ENCODE measurements at places on chromosomes 1 and 21.
A peak's percentile ranks its signal among the peaks of the same experiment; 100 is the strongest.

DNA sequence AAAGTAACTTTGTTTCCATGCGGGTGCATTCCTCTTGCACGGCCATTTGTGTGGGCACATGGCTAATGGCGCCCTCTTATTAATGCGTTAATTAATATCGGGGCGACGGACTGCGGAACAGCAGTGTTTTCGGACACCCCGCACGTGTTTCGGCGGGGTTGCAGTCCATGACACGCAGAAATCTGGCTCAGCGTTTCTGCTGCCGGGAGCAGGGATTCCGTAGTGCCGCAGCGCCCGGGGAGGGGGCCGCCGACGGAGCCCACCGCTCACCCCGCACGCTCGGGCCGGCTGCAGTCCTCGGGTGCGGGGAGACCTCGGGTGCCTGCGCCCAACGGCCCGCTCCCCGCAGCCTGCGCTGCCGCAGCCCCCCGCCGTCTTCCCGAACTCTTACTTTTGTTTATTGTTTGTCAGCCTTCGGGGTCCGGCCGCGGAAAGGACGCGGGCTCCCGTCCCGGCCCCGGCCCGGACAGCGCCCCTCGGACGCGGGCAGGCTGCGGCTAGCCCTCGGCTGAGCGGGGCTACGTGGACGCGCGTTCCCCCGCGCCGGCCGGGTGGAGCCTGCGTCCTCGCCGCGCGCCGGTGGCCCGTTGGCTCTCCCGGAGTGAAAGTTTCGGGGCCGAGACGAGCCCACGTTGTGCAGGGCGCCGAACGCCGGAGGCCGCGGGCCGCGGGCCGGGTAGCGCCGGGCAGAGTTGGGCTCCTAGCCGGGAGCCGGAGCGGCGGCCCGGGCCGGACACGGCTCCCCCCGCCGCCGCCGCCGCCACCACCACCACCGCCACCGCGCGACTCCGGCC lies 849 bp downstream of the NFIA start:
- DNase-seq, result peak; percentile 51

DNA sequence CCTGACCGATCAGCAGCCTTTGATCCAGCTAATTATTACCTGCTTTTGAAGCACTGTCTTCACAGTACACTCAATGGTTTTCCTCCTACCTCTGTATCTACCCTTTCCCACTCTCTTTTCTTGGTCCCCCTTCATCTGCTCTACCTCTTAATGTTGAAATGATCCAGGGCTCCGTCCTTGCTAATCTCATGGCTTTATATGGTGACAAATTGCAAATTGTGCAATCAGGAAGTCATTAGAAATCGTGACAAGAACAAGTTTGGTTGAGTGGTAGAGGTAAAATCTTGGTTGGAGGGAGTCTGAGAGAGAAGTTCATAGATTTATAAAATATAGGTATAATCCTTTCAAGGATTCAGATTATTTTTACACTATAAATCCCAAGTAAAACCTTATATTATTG lies 9.6 kb upstream of the CYB5R1 start:
- no peak for DNase-seq

DNA sequence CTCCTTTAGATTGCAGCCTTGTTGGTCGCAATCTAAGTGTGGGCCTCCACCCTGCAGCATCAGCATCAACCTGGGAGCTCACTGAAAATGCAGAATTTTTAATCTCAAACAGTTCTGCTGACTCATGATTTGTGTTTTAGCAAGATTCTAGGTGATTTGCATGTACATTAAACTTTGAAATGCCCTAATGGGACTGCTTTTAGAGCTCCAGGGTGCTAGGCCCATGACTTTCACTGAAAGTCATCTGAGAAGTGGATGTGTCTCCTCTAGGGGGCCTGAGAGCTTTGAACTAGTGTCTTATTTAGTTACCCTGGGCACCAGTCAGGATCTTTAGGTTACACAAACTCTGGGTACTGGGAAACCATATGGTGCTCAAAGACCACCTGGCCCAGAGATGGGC lies 9.0 kb downstream of the TRIM67 start:
- DNase-seq, result no peak

DNA sequence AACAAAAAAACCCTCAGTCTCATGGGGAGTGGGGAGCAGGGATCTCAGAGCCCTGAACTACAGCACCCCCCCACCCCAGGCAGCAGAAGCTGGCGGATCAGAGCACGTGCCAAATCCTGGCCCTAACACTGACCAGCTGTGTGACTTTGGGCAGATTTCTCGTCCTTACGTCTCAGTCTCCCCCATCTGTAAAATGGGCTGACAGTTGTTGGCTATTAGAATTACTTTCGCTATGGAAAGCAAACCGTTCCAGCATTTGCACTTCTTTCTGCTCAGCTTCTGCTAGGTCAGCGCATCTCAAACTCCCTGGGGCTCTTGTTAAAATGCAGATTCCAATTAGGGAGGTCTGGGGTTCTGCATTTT lies 15.5 kb downstream of the TNFRSF8 start:
- no peak for DNase-seq

- no peak for DNase-seq
Observed at GRCh38 chr1:48048064-48048463, 50.9 kb upstream of the TRABD2B start.

- DNase-seq, result no peak
Observed at GRCh38 chr21:19510653-19511052, 1107.1 kb upstream of the TMPRSS15 start.

DNA sequence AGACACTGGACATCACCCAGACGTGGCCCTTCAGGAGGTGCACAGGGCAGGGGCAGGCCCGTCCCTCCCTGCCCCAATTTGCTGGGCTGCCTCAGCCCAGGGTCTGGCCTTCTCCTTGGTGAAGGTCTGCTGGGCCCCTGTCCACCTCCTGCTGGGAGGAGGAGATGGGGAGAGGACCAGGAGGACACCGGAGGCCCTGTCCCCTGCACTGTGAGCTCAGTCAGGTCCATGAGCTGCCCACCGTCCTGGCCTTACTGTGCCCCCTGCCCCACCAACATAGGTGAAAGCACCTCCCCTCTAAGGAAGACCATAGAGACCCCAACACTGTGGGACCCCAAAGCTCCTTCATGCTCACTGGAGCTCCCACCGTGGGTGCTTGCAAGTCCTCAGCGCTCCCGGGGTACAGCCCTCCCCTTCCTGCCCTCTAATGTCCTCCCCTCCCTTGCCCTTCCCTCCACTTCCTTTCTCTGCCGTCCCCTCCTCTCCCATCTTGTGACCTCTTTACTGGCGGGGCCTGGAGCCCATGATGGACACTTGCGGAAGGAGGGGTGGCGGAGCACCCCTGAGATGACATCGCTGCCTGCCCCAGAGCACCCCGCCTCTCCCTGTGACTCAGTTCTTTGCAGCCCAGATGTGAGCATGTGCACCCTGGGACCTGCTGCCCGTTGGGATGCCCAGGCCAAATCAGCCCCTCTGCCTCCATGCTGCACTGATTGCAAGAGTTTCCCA lies 4.6 kb downstream of the LRRC3 start:
- DNase-seq, result no peak

- DNase-seq, result peak; percentile 27
Observed at GRCh38 chr1:832136-832535, 91.6 kb upstream of the SAMD11 start.

DNA sequence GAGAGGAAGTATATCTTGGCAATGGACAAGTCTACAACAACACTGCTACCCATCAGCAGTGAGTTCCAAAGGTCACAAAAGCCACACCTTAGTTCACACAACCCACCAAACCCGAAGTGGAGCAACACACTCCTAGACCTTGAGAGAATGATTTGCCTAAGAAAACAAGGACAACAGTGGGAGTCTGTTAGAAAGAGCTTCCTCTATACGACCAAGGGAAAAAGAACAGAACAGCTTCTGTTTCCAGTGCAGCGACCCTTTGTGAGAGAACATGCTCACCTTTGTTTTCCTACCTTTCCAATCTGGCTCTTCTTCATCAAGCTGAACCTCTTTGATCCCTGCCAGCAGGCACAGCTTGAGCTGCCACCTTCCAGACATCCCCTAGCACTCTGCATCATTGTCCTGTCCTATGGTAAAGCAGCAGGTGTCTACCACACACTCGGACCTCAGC lies 56.7 kb upstream of the PALMD start:
- DNase-seq, result no peak

GRCh38 chr1:68188060-68188538 lies 44.2 kb downstream of the WLS start:
- no peak for DNase-seq

- DNase-seq, result no peak
Observed at GRCh38 chr1:47214549-47214948, 17.5 kb downstream of the TAL1 start.

DNA sequence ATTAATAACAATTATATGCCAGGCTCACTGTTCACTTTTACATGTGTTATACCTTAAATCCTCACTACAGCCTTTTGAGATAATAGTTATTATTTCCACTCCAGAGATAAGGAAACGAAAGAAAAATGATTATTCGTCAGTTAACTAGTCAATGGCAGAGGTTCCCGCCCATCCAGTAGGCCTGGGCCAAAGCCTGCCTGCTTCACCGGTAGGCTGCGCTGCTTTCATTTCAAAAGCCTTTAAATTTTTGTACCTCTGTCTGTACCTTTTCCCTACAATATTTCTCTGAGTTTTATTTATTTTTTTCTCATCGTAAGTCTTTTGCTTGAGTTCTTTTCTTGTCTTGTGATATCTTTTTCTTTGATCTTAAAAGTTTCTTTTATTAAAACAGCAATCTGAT lies 3.6 kb downstream of the GPR52 start:
- DNase-seq, result no peak

- no peak for DNase-seq
Observed at GRCh38 chr1:61839679-61840078, 97.4 kb downstream of the PATJ start.

GRCh38 chr1:51952638-51953037 lies 37.9 kb downstream of the RAB3B start:
- no peak for DNase-seq

DNA sequence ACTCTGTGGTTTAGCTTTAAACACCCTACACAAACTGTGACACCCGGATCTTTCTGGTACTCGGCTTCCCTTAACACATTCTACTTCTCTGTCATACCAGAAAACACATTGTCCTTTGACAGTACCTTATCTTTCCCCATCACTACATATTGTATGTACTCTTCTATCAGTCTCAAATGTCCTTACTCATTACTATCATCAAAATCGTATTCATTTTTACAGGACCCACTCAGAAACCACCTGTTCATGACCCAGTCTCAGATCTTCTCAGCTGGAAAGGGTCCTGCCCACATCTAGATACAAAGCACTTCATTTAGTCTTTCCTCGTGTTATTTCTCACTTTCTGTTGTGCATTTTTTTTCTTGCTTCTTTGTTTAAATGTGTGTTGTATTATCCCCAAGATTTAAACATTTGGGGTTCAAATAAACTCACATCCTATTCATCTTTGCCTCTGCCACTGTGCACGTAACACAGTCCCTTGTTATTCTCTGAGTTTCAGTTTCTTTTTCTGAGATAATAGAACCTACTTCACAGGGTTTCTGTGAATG lies 27.7 kb downstream of the CD34 start:
- no peak for DNase-seq

- no peak for DNase-seq
Observed at GRCh38 chr1:223201967-223202366, 58.9 kb upstream of the TLR5 start.

DNA sequence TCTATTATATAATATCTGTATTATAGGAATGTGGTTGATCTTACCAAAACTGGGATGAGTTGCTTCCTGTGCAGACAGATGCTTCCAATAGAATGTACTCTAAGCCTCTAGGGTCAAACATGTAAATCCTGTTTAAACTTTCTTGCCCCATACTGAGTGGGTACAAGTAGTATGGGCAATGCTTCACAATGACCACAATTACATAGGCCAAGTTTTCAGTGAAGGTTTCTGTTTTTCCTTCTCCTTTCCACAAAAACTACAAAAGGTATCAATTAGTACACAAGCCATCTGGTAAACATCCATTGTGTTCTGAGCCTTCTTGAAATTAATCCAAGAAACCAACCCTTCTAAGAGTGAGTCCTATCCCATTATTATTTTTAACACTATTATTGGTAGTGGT lies 16.8 kb downstream of the OTUD7B start:
- DNase-seq, result no peak

GRCh38 chr1:159935305-159935704 lies 10.0 kb upstream of the TAGLN2 start:
- DNase-seq, result no peak

- peak; percentile 54 for DNase-seq
Observed at GRCh38 chr1:115089420-115090185, at the start of gene TSPAN2. TSS of gene TSPAN2 (minus strand) at chr1:115089503. CDS start at chr1:115089432, 71 bp downstream.

DNA sequence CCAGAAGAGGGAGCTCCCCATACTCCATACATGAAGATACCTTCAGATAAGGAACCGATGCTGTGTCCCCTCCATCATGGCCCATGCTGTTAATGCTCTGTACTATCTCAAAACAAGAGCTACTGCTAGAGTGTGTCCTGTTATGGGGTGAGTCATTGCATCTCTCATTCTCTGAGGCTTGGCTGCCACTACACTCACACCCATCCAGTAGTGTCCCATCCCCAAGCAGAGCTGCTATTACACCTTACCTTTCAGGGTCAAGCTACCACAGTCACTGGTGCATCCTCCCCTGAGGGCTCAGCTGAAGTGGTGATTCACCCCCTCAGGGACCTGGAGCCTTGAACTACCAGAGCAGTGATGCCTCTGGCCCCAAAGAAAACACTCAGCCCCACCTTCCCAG lies 198.5 kb downstream of the PLA2G4A start:
- no peak for DNase-seq

DNA sequence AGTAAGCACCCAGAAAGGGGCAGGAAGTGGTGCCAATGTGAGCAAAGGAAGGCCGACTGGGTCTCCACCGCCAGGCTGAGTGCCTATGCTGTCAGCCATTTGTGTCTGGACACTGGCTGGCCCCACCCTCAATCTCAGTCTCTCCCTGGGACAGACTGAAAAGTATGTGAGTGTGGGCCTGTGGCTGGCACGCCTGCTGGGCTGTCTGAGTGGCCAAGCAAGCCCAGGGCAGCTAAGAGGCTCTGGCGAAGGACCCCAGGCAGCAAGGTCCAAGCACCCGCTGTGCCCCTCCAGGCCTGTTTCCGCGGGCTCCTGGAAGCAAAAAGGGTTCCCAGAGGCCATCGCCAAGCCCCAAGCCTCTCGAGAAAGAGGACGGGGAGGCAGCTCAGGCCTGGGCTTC lies 93.3 kb upstream of the VAMP3 start:
- no peak for DNase-seq

GRCh38 chr1:21631944-21632887 lies 36.9 kb downstream of the RAP1GAP start:
- DNase-seq, result peak; percentile 65

GRCh38 chr1:92554216-92554615 lies 67.5 kb upstream of the GFI1 start:
- no peak for DNase-seq
